ENCODE measurements at places on chromosomes 3 and 15. TPM values are rescaled to one million over a fixed set of nuclear protein-coding genes. Genes with fewer than 3 reads are reported as not detected.

Gene FAM81A
- 3.0 TPM for total RNA-seq

GRCh38 chr3:187522293-187522692 lies 147.9 kb downstream of the SST start:
- DNase-seq = no peak

DNA sequence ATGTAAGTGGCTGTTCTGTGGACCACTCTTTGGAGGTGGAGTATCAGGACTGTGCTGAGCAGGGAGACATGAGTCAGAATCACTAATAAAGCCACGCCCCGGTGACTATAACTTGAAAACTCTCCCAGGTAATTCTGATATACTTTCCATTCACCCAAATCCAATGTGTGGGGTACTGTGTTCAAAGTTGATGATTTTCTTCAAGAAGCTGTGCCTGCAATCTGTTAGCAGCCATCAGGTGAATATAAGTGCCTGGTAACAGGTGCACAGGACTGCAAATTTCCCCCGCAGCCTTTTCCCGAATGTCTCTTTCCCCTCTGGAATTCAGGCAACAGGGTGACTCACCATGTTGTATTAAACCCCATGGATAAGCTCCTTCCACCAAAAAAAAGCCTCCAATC lies 17.0 kb downstream of the MAGI1 start:
- no peak for DNase-seq

Gene GOLGA8O
- total RNA-seq = 0.29 TPM

Gene TBCCD1
- 14.9 TPM for total RNA-seq

DNA sequence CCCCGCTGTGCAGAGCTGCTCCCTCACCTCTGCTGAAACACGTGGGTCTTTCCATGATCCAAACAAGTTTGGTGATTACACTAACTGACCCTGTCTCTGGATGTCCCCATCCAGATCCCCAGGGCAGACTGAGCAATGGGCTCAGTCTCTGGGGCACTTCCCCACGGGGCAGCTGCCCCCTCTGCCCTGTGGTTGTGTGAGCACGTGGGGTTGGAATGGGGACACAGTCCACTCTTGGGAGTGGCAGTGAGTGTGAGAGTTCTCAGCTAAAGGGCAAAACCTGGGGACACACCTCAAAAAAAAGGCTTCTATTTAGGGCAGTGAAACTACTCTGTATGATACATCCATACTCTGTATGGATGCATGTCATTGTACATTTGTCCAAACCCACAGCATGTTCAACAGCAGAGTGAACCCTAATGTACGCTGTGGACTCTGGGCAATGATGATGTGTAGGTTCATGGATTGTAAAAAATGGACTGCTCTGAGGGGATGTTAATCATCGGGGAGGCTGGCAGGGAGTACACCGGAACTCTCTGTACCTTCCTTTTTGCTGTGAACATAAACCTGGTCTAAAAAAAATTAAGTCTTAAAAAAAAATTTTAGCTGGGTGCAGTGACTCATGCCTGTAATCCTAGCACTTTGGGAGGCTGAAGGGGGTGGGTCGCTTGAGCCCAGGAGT lies 49.9 kb upstream of the BLM start:
- no peak for DNase-seq

GRCh38 chr3:12356175-12356574 lies 67.3 kb downstream of the PPARG start:
- no peak for DNase-seq

DNA sequence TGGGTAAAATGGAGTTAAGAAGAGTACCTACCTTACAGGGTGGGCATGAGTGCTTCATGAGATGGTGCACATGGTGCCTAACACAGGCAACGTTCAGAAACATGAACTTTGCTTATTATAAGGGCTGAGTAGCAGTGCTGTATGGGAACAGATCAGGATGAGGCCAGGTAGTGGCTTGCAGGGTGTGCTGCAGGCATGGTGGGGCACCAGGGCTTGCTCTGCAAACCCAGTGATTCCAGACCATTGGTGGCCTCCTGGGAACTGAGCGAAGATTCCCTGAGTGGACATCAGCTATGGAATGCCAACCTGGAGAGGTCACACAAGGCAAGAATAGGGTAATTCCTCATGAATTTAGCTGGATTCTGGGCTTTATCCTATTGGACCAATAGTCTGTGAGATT lies 15.8 kb downstream of the TMEM43 start:
- no peak for DNase-seq

GRCh38 chr3:59968513-59969045 lies 918.8 kb upstream of the CFAP20DC start:
- no peak for DNase-seq

Gene CCR3
- total RNA-seq = not detected

DNA sequence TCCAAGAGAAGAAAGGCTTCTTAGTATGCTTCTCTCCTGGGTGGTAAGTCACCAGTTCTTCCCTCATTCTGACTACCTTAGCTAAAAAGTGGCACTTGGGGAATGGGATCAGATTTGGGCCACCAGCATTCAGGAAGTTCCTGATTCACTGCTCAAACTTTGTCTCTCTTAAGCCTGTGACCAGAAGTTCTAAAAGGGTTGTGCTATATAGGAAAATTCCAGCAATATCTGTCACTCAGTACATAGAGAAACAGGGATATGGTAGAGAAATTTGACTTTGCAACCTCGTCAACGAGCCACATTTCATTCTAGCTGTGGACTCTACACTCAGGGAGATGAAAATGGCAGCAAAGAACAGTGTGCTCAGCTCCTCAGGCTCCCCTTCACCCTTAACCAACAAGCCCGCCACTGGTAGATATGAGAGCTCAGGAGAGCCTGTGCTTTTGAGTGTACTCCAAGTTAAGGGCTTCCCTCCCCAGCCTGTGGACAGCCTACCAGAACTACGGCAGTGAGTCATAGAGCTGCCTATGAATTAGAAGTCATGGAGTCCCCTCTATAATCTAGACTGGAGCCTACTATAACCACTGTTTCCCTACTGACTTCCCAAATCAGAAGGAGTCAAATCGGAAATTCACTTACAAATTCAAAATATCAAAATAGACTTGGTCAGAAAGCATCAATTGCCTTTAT lies 52.6 kb upstream of the MYO5C start:
- no peak for DNase-seq

All from epithelial cell of proximal tubule (primary cell).